Activated CD4-positive, alpha-beta memory T cell treated with anti-CD3 and anti-CD28 coated beads, Interleukin-2, amount 10 ng/mL, durations not matched to agents 7 days and 5 days (primary cell): ENCODE measurements at places on chromosomes 12 and 14.

DNA sequence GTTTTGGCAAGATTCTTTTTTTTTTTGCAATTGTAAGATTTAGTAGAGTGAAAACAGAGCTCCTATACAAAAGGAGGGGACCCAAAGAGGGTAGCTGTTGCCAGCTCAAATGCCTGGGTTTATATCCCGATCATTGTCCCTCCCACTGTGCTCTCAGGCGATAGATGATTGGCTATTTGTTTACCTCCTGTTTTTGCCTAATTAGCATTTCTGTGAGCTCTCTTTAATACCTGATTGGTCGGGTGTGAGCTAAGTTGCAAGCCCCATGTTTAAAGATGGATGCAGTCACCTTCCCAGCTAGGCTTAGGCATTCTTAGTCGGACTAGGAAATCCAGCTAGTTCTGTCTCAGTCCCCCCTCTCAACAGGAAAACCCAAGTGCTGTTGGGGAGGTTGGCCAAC is 1.9 kb downstream of the EXOC3L4 start:
- H3K27me3 ChIP-seq: peaks cover 3% of the 10 kb centered on the region
- no peak for DNase-seq
- no peaks in the 10 kb centered on the region for H3K36me3 ChIP-seq
- H3K4me3 ChIP-seq: no peak overlapping the region

- H3K36me3 ChIP-seq: peaks cover 6% of the 10 kb centered on the region
- no peak for DNase-seq
- no peak overlapping the region for H3K4me3 ChIP-seq
Measured at GRCh38 chr14:91090743-91091142, 23.1 kb upstream of the DGLUCY start.

DNA sequence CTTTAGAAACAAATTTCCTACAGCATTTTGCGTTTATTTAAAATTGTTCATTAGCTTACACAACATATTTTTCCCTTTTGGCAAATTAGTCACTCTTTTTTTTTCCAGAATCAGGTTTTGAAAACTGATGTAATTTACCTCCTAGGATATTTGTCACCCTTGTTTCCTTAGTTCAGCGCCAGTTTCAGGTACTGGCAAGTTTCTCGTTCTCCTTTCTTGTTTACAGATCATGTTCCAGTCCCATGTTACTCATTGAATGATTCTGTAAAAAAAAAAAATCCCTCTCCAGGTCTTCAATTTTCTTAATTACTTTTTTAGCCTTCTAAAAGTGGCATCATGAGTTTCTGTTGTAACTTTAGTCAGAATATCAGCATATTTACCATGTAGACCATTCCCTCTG is 2.7 kb downstream of the PPP4R4 start:
- H3K27ac ChIP-seq: no peak overlapping the region
- no peak for DNase-seq
- H3K4me3 ChIP-seq: no peak overlapping the region
- H3K4me1 ChIP-seq: peaks cover 37% of the 10 kb centered on the region
- H3K27me3 ChIP-seq: peaks cover 32% of the 10 kb centered on the region

DNA sequence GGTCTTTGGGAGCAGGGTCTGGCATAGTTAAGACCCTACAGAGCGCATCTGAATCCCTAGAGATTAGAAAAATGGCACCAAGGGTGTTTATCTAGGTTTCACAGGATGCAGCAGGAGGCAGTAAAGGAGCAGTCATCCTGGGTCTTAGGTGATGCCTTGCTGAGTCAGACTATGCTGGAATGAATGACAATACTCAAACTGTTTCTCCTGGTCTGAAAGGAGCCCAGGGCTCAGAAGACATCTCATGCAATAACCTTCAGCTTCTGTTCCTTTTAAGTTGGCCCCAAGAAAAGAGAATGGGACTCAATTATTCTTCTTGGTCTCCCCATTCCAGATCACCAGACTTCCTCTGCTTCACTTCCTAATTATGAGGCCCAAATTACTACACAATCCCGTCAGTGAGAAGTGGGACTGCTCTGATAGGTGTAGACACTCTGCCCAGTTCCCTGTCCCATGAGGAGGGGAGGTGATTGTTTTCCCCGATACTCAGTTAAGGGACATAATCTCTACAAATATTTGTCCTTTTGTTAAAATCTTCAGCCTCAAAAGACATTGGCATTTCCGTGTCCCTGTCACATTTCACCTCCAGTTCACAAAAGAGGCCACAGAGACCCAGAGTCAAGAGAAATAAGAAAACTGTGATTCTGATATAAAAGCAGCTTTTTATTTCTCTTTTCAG is 14.8 kb upstream of the APOF start:
- peaks cover 3% of the 10 kb centered on the region for H3K27me3 ChIP-seq
- no peak for DNase-seq
- no peaks in the 10 kb centered on the region for H3K4me1 ChIP-seq
- H3K27ac ChIP-seq: no peak overlapping the region
- no peaks in the 10 kb centered on the region for H3K36me3 ChIP-seq

DNA sequence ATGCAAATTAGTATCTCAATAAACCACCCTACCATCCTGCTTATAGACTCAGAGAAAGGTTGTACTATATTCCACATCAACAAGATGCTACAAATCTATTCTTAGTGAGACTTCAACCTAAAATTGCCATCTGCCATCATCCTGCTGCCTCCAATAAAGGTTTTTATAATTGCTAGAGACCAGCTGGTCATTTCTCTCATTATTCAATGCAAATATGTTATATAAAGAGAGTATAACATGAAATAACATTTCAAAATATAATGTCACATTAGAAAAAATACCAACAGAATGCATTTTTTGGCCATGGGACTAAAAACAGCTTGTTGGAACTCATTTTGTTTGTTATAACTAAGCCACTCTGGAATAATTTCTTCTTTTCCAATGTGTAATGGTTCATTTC is 247.3 kb downstream of the LRIG3 start:
- H3K4me1 ChIP-seq: no peaks in the 10 kb centered on the region
- H3K36me3 ChIP-seq: no peaks in the 10 kb centered on the region
- no peak for DNase-seq

GRCh38 chr12:89636776-89637160 is 71.9 kb downstream of the ATP2B1 start:
- H3K4me1 ChIP-seq: peaks cover 14% of the 10 kb centered on the region
- no peaks in the 10 kb centered on the region for H3K27me3 ChIP-seq
- no peak for DNase-seq
- no peak overlapping the region for H3K4me3 ChIP-seq
- no peak overlapping the region for H3K27ac ChIP-seq

GRCh38 chr12:89280833-89281538 is 71.3 kb downstream of the DUSP6 start:
- DNase-seq: no peak
- H3K27me3 ChIP-seq: no peaks in the 10 kb centered on the region
- H3K27ac ChIP-seq: peak overlapping the region; percentile 91

DNA sequence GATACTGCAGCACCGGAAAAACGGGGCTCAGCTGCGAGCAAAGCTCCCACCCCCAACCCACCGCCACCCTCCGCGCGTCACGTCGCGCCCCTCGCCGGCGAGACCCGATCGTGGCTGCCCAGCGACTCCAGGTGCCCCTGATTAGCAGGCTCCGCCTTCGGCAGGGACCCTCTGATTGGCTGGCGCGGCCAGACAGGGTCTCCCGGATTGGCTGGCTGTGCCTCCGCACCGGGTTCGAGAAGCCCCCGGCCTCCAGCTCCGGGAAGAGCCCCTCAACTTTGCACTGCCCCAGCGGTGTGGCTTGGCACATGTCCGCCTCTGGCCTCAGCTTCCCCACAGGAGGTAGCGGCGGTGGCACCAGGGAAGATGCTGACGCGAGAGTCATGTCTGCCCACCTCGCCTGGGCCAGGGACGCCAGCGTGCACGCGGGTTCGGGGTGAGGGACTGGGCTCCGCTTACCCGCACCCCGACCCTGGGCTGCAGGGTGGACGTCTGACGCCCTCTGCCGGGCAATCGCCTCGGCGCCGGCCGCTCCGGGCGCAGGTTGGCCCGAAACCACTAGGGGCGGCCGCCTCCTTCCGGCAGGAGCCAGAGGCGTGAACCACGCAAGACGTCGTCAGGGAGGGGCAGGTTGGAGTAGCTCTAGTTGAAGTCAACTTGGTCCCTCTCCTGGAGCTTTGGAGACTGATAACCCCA is 498 bp upstream of the RHOF start:
- H3K4me3 ChIP-seq: peak overlapping the region; percentile 92
- peaks cover 60% of the 10 kb centered on the region for H3K4me1 ChIP-seq
- H3K36me3 ChIP-seq: peaks cover 51% of the 10 kb centered on the region
- peak overlapping the region; percentile 90 for H3K27ac ChIP-seq
- no peaks in the 10 kb centered on the region for H3K27me3 ChIP-seq
- DNase-seq: peak; percentile 97

- no peak overlapping the region for H3K4me3 ChIP-seq
- peaks cover 2% of the 10 kb centered on the region for H3K36me3 ChIP-seq
- H3K4me1 ChIP-seq: peaks cover 13% of the 10 kb centered on the region
- H3K27ac ChIP-seq: no peak overlapping the region
- DNase-seq: no peak
Measured at GRCh38 chr12:31796270-31796951, 67.6 kb upstream of the AMN1 start.

DNA sequence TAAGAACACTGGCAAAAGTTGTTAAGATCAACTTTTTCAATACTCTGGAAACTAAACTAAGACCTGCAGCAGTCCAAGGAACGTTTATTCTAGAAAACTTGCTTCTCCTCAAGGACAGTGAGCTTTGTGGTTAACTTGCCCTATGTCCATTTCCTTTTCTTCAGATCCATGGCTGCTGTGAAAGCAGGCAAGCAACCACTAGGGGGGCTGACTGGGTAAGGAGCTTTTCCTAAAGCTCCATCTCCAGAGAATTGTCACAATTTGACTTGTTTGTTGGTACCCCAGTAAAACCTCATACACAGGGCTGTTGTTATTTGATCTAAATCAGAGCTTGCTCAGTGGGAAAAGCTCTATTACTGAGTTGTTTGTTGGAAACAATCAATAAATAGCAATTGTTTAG is 10.1 kb upstream of the RPL10L start:
- no peaks in the 10 kb centered on the region for H3K4me1 ChIP-seq
- H3K27ac ChIP-seq: no peak overlapping the region
- no peaks in the 10 kb centered on the region for H3K27me3 ChIP-seq
- no peaks in the 10 kb centered on the region for H3K36me3 ChIP-seq
- no peak for DNase-seq

- H3K4me1 ChIP-seq: peaks cover 4% of the 10 kb centered on the region
- no peaks in the 10 kb centered on the region for H3K27me3 ChIP-seq
- no peak overlapping the region for H3K27ac ChIP-seq
- no peak for DNase-seq
Measured at GRCh38 chr14:103692159-103692558, 23.1 kb downstream of the XRCC3 start.
